ENCODE measurements at places on chromosomes 4 and X. TPM values are rescaled to one million over a fixed set of nuclear protein-coding genes. Genes with fewer than 3 reads are reported as not detected.

ACTRT1 gene
- not detected for polyA plus RNA-seq

CT45A10 gene
- polyA plus RNA-seq: not detected

VCX3A gene
- polyA plus RNA-seq: not detected

RIPPLY1 gene
- polyA plus RNA-seq: not detected

GPR82 gene
- 0.25 TPM for polyA plus RNA-seq

Measured in CD4-positive, CD25-positive, alpha-beta regulatory T cell (primary cell).